ENCODE measurements at places on chromosomes 12 and 14. TPM values are rescaled to one million over a fixed set of nuclear protein-coding genes. Genes with fewer than 3 reads are reported as not detected.

The ESR2 gene
- 0.30 TPM for total RNA-seq

The AQP2 gene
- not detected for total RNA-seq

The LHX5 gene
- not detected for total RNA-seq

The BTBD6 gene
- 61.1 TPM for total RNA-seq

The KIF21A gene
- 1.6 TPM for total RNA-seq

The KCNK13 gene
- total RNA-seq: not detected

The SMAGP gene
- 6.2 TPM for total RNA-seq

The SIX1 gene
- 0.97 TPM for total RNA-seq

The SLC17A8 gene
- total RNA-seq: not detected

The ALDH1L2 gene
- 2.9 TPM for total RNA-seq

The SLC16A7 gene
- 7.4 TPM for total RNA-seq

The ETNK1 gene
- total RNA-seq: 26.6 TPM

The PLXNC1 gene
- 0.15 TPM for total RNA-seq

The KRT75 gene
- 2.6 TPM for total RNA-seq

The TAS2R13 gene
- 0.32 TPM for total RNA-seq

The GARIN6 gene
- not detected for total RNA-seq

The NAV3 gene
- 24.2 TPM for total RNA-seq

The RNASE1 gene
- total RNA-seq: 33.5 TPM

The PIWIL1 gene
- not detected for total RNA-seq

The CLEC1A gene
- 24.4 TPM for total RNA-seq

The MOAP1 gene
- total RNA-seq: 21.4 TPM

The AICDA gene
- not detected for total RNA-seq

The ASCL1 gene
- not detected for total RNA-seq

The DHH gene
- total RNA-seq: 9.9 TPM

The GLIPR1L1 gene
- total RNA-seq: not detected

The C1QL4 gene
- not detected for total RNA-seq

The SUDS3 gene
- total RNA-seq: 36.5 TPM

The VSX2 gene
- total RNA-seq: not detected

The CABP1 gene
- total RNA-seq: not detected

The NGB gene
- total RNA-seq: not detected

The TAS2R9 gene
- total RNA-seq: not detected

The SERPINA9 gene
- total RNA-seq: not detected

The DNAI7 gene
- total RNA-seq: not detected

The CYP46A1 gene
- under 0.01 TPM for total RNA-seq

The AKAP3 gene
- total RNA-seq: 0.97 TPM

The APPL2 gene
- total RNA-seq: 12.5 TPM

The KRT80 gene
- total RNA-seq: 11.1 TPM

The GYS2 gene
- total RNA-seq: not detected

The FSCB gene
- not detected for total RNA-seq

The ADGRD1 gene
- total RNA-seq: not detected

The NRL gene
- total RNA-seq: 0.76 TPM

The CMA1 gene
- not detected for total RNA-seq

Data from epithelial cell of umbilical artery (primary cell).